ENCODE measurements at places on chromosomes 1 and 21.

- DNase-seq: peak; percentile 6
Measured at GRCh38 chr1:94801919-94802546, 18.1 kb upstream of the SLC44A3 start.

- DNase-seq: no peak
Measured at GRCh38 chr1:82706741-82707140, 906.0 kb downstream of the ADGRL2 start.

- no peak for DNase-seq
Measured at GRCh38 chr1:62977366-62977765, 193.4 kb downstream of the ATG4C start.

DNA sequence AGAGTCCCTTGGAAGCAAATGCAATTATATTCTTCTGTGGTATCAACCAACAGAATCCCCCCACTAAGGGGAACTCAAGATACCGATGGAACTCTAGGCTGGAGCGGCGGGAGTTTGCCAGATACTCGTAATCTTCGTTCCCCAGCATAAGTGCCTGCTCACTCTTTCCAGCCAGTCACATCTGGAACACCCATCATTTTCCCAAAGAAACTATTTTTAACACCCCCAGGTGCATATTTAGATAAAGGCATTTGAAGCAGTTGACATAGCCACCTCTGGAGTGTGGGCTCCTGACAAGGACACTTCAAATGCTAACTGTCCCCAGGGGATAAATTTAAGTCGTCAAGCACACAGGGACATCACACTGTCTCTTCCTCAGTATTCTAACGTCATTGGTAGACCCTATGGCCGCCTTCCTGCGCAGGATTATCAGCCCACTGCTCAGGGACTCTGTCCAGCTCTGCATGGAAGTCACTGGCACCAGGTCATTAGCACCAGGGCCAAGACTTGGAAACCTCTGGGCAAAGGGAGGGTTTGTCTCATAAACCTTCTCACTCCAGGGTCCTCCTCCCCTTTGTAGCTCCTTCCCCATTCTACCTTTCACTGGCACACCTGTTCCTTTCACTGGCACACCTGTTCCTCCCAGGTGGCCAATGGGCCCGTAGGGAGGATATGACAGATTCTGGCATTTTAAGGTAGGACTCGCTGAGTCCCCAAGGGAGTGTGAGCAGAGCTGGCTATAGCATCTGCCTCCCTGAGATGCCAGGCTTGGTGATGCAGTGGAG, 48.8 kb downstream of the H3-3A start:
- DNase-seq: no peak

DNA sequence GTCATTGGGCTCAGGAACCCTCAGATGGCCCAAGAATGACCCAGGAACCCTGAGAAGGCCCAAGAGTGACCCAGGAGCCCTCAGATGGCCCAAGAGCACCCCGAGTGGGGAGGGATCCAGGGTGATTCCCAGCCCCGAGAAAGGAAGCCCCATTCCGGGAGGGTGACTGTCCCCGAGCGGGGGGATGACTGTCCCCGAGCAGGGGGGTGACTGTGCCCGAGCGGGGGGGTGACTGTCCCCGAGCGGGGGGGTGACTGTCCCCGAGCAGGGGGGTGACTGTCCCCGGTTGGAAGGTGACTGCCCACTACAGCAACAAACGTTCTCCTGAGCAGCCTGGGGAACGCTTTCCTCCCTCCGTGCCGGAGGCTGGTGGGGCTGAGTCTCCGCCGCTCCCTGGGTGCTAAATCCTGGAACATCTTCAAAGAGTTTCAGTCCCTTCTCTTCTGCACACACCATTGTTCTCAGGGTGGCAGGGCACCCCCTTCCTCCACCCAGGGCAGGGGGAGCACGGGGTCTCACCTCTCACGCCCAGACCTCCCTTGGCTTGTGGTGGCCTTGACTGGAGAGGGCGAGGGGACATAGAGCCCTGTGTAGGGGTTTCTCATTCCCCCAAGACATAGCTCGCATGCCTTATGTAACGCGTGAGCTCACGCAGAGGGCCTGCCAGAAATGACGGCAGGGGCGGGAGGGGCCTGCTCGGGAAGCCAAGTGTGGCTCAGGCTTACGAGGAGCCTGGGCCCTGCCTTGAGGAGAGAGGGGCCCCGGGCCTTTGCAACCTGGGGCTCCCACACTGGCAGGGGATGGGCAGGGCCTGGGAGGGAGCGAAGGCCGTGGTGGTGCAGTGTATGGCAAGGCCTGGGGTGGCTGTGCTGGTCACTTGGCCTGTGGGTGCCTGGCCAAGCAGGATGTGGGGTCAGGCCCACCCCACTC, 14.3 kb upstream of the SKI start:
- no peak for DNase-seq

- no peak for DNase-seq
Measured at GRCh38 chr21:16770266-16770665, 742.6 kb upstream of the CXADR start.

- DNase-seq: no peak
Measured at GRCh38 chr1:29222686-29223085, 8.0 kb downstream of the MECR start.

- no peak for DNase-seq
Measured at GRCh38 chr1:61322769-61323168, 240.4 kb downstream of the NFIA start.

GRCh38 chr1:225977937-225978748, 21.0 kb downstream of the SDE2 start:
- no peak for DNase-seq

- no peak for DNase-seq
Measured at GRCh38 chr21:45280969-45281368, 6.7 kb downstream of the POFUT2 start.

GRCh38 chr1:167517535-167518330, 596 bp downstream of the CD247 start:
- DNase-seq: peak; percentile 76

DNA sequence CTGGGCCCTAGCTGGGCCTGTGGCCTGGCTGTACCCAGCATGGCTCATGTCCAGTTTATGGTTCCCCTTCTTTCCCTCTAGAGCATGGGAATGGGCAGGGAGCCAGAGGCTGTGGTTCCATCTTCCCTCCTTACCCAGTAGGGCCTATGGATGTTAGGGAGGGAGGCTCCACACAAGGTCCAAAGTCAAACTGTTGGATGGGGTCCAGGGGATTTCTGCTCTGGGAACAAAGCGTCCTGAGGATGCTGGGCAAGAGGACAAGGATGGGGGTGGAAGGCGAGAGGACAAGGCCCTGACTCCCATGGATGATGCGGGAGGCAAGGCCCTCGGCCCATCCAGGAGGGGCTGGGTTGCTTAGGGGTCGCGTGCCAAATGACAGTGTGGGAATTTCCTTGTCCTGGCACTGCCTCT, 17.3 kb downstream of the CSF1 start:
- DNase-seq: no peak

DNA sequence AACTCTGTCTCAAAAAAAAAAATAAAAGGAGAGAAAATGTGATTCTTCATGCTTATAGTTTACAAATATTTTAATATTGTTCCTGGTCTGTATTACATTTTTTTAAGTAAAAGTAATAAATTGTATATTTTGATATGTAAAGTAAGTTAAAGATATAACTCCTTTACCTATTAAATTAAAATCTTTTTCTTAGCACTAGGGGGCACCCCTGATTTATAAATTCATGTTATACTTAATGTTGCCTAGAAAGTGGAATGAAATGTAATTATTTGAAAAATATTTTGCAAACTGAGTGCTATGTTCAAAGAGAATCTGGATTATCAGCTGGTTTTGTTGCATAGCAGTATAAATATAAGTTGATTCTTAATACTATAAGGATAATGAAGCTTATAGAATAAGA, 49.2 kb downstream of the RALGPS2 start:
- DNase-seq: no peak

GRCh38 chr1:46333300-46334029, 7.1 kb upstream of the NSUN4 start:
- DNase-seq: no peak

- no peak for DNase-seq
Measured at GRCh38 chr1:233127157-233127556, 168.4 kb downstream of the PCNX2 start.

- no peak for DNase-seq
Measured at GRCh38 chr1:1162597-1163537, 10.8 kb upstream of the TTLL10 start.

- DNase-seq: no peak
Measured at GRCh38 chr1:209106237-209106741, 477.2 kb upstream of the CAMK1G start.

GRCh38 chr1:16406868-16407267, 30.4 kb downstream of the SPATA21 start:
- DNase-seq: no peak

DNA sequence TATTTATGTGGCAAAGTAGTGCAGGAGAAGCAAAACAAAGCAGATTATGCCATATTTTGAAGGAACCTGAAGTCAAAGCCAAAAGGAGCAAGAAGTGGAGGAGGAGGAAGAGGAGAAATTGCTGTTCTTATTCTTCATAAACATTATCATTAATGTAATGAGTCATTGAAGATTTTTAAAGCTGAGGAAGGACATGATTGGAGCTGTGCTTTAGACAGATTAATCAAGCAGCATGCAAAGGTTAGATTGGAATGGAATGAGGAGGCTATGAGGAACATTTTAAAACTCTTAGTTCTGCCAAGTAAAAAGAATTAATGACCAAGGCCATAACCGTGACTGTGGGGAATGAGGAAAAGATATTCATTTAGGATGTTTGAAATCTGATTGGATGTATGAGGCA, 33.0 kb upstream of the HSD17B7 start:
- DNase-seq: no peak

GRCh38 chr21:43190951-43191350, 22.1 kb downstream of the CRYAA start:
- DNase-seq: no peak

DNA sequence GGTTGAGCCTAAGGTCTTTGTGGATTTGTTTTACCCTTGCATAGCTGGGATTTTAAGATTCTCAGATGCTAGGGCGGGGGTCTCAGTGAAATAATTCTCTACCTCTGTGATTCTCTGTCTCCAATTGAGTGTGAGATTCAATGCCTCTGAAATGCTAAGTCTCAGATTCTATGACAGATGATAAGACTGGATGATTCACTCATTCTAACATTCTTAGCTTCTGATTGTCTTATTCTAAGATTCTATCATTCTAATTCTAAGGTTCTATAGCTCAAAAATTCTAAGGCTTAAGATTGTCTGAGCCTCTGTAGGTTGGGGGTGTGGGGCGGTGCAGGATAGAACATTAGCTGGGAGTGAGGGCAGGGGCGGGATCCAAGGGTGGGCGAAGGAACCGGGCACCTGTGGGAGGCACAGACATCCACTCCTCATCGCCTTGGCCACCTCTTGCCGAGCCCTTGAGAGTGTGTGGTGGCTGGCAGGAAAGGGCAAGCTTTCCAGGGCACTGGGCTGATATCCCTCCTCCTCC, 29.5 kb downstream of the ADGRB2 start:
- no peak for DNase-seq

- no peak for DNase-seq
Measured at GRCh38 chr1:5390504-5390903, 601.7 kb downstream of the NPHP4 start.

DNA sequence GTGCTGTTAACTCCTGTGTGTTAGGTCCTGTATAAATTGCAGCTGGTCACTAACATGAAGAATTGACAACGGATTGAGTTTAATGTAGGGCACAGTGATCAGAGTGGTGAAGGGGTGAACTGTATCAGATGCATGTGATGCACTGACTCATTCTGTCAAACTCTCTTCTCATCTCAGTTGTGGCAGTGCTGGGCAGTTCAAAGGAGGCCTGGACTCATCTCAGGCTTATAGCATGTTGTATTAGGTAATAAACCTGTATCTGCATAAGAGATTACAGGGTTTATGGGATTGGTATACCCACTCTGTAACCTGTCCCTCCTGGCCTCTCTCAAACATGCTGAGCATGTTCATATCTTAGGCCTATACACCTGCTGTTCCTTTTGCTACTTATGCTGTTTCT, 12.4 kb upstream of the GBP3 start:
- no peak for DNase-seq

- DNase-seq: peak; percentile 67
Measured at GRCh38 chr1:67686267-67687197, 1.5 kb downstream of the GADD45A start.

DNA sequence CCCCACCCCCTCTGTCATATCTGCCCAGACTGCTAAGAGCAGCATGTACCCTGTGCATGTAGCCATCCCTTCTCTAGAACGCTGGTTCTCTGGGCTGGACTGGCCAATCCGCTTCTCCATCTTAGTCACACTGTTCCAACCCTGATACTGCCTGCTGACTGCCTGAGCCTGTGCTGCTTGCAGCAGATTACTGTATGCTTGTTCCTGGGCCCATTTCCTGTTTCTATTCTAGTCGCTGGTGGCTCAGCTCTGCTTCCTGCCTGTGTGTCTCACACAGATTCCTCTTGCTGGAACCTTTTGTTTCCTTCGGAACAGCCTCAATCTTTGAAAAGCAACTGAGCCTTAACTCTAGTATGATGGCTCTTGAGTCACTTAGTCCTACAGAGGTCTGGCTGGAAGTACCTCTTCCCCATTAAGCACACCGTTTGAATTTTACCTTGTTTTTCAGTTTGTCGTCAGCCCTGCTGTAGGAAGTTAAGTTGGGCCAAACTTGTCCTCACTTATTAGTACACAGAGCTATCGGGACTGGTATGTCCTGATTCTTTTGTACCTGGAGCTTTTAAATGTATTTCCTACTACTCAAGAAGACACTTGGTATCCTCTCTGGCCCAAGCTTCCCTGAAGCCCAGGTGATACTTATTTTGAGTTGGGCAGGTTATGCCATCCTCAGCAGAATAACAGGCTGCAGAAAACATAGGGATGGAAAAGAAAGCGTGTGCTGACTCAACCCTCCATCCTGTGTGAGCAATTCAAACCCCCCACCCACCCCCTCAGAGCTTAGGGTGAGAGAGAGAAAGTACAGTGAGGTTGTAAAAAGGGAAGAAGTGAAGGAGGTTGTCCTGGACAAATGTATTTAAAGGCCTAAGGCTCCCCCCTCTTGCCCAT, 43.4 kb upstream of the PIGV start:
- peak; percentile 84 for DNase-seq

DNA sequence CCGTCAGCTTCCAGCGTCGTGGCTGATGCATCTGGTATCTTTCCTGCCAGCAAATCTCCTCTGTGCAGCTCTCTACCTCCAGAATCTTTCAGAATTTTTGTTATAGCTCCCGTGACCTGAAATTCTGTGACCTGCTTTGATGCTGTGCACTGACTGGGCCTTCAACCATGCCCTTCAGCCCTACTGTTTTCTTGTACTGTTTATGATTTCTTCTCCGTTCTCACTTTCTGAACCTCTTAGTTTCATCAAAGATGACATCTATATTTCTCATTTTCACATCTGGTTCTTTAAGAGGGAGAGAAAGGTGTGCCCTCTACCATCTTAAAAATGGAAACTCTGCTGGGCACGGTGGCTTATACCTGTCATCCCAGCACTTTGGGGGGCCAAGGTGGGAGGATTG, 5.7 kb downstream of the PRDM15 start:
- no peak for DNase-seq

DNA sequence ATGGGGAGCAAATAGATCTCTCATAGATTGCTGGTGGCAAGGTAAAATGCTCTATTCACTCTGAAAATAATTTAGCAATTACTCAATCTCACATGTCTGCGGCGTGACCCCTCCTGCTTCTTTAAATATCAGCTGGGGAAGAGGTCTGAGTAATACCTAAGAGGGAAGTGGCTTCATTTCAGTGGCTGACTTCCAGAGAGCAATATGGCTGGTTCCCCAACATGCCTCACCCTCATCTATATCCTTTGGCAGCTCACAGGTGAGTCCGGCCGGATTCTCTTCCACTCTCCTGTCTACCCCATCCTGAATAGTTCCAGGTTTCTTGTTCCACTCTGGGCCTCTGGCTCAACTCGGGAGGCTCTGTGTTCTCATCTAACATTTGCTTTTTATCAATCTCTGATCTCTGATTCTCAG, at the start of gene SLAMF7:
Gene SLAMF7, plus strand, starts transcription at position 150 of the 414 bp plus-strand sequence. Its CDS starts 55 bp downstream, at position 205.
- no peak for DNase-seq

- no peak for DNase-seq
Measured at GRCh38 chr1:110719908-110720307, 45.2 kb upstream of the KCNA3 start.
